ENCODE measurements at places on chromosomes 16 and 17.

- no peak for DNase-seq
Measured at GRCh38 chr17:81348097-81349055, 46.9 kb upstream of the BAHCC1 start.

- no peak for DNase-seq
Measured at GRCh38 chr17:66654764-66655163, 180.2 kb upstream of the CACNG5 start.

- no peak for DNase-seq
Measured at GRCh38 chr17:8503807-8504206, 68.1 kb downstream of the NDEL1 start.

DNA sequence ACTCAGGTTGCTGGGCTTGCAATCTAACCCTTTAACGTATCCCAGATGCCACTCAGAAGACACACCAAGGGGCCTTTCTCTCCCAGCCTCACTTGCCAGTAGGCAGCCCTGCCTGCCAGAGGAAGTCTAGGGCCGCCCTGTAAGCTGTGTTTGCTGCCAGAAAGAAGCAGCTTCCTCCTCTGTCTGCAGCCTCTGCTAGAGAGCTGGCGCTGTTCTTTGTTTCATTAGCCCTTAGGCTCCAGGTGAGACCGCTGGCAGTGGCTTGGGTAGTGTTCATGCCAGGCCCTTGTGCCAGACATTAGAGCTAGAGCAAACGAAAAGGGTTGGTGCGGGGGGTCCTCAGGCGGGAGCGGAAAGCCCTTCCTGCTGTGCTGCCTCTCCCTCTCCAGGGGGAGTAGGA lies 8.9 kb downstream of the CTRL start:
- no peak for DNase-seq

GRCh38 chr17:82424001-82424862 lies 5.8 kb upstream of the OGFOD3 start:
- no peak for DNase-seq

DNA sequence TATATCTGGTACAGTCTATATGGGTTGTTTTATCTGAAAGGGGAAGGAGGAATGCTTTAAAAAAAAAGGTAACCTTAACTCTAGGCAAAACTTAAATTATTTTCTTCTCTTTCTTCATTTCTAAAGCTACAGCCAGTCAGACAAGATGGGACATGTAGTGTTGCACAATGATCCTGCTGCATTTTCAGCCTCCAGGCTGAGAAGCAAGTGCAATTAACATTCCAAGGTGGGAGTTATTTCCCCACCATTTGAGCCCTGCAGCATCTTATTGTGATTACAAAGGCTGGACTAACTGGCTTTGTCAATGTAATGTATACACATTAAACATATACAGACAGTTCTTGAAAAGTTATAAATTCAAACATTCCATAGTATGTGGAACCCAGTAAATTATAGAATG lies 22.6 kb upstream of the NF1 start:
- DNase-seq: no peak

GRCh38 chr17:49218941-49219913 lies 8.7 kb downstream of the ABI3 start:
- DNase-seq: no peak

DNA sequence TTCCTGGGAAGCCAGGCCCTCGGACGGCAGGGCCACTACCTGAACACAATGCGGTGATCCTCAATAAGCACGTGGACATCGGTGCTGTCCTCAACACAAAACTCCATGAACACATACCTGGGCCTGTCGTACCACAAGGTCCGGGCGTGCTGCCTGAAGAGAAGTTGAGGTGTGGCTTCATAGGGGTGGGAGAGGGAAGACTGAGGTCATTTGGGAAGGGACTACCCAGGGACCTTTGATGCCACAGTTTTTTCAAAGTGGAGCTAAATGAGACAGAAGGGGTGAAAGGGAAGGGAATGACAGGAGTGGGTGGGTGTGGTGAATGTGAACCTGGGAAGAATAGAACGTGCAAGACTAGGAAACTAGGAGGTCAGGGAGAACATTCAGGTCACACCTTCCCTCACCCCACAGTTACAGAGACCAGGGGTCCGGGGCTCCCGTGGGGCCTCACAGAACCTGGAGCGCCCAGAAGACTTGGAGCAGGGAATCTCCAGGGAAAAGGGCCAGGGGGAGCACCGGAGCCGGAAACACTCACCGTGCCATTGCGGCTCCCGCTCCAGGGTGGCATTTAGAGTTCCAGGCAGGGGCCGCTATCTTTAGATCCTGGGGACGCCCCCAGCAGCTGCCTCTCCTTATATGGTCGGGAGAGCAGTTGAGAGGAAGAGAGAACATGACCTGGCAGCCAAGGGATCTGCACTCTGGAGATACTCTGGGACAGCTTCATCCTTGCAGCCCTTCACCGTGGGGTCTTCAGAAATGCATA lies at the start of gene PTGES3L:
Gene PTGES3L (minus strand): TSS at position 570 of the 763 bp plus-strand sequence. CDS start 27 bp downstream, at position 543.
- peak; percentile 70 for DNase-seq

DNA sequence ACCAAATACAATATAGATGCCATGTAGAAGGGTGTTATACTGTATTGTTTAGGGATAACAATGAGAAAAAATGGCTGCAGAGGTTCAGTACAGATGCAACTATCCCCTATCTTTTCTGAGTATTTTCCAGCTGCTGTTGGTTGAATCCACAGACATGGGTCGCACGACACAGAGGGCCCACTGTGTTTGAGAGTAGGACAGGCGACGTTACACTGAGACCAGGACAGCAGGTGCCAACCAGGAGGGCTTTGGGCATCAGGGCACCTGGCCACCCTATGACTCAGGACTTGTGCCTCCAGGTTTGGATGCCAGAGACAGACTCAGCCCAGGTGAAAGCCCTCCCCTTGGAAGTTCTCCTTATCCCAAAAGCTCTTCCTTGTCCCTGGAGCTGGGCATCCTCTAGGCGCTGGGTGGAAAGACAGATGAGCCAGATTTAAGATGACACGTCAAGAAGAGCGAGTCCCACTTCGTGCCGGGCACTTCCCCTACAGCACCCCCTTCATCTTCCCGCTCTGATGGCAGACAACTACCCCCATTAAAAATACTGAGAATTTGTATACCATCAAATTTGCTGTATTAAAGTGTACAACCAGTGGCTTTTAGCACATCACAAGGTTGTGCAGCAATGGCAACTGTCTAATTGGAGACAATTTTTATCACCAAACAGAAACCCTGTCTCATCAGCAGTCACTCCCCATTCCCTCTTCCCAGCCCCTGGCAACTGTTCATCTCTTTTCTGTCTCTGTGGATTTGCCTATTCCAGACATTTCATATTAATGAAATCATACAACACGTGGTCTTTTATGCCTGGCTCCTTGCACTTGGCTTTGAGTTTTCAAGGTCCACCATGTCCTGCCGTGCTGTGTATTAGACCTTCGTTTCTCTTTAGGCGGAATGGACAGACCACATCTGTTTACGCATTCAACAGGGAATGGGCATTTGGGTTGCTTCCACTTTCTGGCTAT lies 30.6 kb downstream of the TNFRSF13B start:
- peak; percentile 64 for DNase-seq

- no peak for DNase-seq
Measured at GRCh38 chr16:1812732-1813163, 13.9 kb downstream of the HAGH start.

- DNase-seq: no peak
Measured at GRCh38 chr16:65125871-65126270, 4.0 kb upstream of the CDH11 start.

All from left forelimb (tissue), 1 donor.